Astrocyte of the spinal cord (primary cell): ENCODE measurements at places on chromosomes 12 and 14.

DNA sequence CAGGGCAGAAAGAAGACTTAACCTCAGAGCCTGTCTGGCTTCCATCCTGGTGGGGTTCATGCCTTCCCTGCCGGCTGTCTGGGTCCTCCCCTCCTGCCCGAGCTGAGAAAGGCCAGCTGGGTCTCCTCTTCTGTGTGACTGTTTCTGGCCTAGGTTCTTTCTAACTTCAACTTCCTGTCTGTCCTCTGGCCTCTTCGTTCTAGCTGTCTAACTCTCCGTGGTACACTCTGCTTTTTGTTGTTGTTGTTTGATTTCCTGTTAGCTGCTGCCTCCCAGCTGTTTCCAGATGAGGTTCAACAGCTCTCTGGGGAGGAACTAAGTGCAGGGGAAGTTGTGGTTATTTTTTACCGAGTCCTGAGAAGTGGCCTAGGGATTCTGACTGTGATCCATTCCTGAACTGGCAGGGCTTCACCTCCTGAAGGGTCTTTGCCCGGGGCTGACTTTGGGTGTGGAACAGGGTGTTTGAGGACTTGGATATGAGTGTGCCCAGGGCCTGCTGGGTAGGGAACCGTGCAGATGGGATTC is 3.2 kb downstream of the MLXIP start:
- peak; percentile 33 for DNase-seq

GRCh38 chr12:40336573-40337199 is 111.9 kb downstream of the LRRK2 start:
- DNase-seq, result peak; percentile 12

- DNase-seq, result no peak
Measured at GRCh38 chr12:112216223-112216622, 90.9 kb downstream of the TRAFD1 start.

DNA sequence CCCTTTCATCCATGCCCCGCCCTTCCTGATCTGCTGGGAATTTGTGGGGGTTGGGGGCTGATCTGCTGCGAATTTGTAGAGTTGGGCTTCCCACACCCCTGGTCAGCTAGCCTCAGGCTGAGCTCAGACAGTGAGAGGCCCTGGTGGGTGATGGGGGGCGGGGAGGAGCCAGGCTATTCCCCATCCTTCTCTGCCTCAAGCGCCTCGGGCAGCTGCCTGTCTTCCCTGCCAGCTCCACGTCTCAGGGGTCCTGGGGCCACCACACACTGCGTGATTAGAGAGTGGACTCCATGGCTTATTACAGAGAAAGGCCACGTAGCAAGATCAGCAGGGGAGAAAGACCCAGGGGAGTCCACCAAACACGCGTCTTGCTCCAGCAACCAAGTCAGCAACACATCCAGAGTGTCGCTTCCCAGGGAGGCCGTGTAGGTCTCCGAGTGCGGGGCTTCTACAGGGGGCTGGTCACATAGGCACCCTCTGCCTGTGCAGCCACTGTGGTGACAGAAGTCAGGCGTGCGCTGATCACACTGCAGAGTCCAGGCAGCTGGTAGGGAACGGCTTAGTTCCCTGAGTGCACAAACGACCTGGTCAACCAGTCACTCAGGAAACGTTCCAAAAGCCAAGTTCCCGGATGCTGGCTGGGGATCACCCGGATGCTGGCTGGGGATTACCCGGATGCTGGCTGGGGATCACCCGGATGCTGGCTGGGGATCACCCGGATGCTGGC is 254.4 kb upstream of the SFSWAP start:
- DNase-seq, result no peak

- DNase-seq, result no peak
Measured at GRCh38 chr12:85755760-85756159, 80.4 kb downstream of the RASSF9 start.
